Activated CD4-positive, alpha-beta T cell treated with anti-CD3 and anti-CD28 coated beads, Interleukin-2, amount 10 ng/mL, durations not matched to agents 7 days and 5 days (primary cell): ENCODE measurements at places on chromosomes 6 and 20.

GRCh38 chr6:45837541-45838200 lies 178.0 kb downstream of the CLIC5 start:
- no peak for DNase-seq

GRCh38 chr20:44532981-44533331 lies 11.1 kb upstream of the SERINC3 start:
- DNase-seq: peak; percentile 43

GRCh38 chr6:32189742-32190053 lies 304 bp downstream of the PBX2 start:
- DNase-seq: no peak

- no peak for DNase-seq
Measured at GRCh38 chr6:155450240-155450581, 5.4 kb downstream of the NOX3 start.

DNA sequence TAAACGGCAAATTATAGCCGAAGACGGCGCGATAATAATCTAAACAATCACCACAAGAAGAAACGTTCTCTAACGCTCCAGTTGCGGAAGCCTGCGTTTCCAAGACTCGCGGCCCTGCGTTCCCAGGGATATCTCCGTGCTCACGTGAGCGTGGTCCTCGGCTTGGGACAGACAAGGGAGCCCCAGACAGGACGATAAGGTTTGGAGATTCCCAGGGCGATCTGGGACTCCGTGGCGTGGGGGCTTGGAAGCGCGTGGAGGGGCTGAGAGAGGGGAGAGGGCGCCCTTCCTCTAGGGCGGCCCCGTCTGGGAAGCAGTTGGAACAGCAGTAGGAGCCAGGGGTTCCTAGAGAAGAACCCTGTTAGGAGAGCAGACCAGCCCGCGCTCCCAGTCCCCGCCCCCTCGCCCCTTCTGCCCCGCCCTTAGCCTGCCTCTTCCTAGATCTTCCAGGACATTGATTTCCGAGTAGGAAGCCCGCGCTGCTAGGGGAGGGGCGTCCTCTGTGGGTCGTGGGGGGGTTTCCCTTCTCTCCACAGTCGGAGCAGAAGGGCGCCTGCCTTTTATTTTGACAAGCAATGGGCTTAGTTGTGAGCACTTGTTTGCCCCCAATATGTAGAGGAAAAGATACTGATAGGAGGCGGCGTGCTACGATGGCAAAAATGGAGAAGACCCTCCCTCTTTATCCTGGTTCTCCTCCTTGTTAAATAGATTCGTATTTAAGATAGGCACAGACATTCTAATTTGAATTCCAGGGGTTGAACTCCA lies 10.6 kb downstream of the NRN1 start:
- peak; percentile 35 for DNase-seq

DNA sequence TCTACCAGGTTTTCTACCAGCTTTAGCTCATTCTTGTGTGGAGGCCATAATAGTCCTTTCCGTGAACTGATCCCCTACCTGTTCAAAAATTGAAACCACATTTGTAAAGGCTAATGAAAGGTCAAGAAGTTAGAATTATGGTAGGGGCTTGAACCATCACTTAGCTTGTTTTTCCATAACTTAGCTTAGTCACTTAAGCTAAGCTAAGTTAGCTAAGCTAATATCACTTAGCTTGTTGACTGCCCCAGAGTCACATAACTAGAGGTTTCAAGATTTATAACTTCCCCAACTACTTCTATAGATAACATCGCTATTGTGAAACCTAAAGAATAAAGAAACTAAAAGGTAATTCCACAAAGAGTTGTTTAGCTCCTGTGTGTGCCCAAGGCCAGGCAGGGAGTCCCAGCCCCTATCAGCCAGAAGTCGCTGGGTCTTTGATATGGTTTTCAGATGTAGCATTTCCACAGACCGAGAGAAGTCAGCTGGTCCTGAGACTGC lies 131.8 kb downstream of the VEGFA start:
- DNase-seq: no peak

- no peak for DNase-seq
Measured at GRCh38 chr6:149421132-149421531, 21.1 kb downstream of the SUMO4 start.

- DNase-seq: no peak
Measured at GRCh38 chr6:131638013-131638412, 911 bp downstream of the ENPP3 start.

- DNase-seq: no peak
Measured at GRCh38 chr6:138815797-138816528, 20.1 kb downstream of the ECT2L start.

DNA sequence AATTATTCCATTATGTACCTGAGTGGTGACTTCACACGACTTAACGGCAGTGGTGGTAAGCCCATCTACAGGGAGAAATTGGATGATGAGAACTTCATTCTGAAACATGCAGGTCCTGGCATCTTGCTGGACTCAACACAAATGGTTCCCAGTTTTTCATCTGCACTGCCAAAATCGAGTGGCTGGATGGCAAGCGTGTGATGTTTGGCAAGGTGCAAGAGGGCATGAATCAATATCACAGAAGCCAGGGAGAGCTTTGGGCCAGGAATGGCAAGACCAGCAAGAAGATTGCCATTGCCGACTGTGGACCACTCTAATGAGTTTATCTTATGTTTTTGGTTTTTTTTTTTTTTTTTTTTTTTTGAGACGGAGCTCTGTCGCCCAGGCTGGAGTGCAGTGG lies 172.3 kb downstream of the ZNF217 start:
- no peak for DNase-seq

- DNase-seq: no peak
Measured at GRCh38 chr20:5061213-5061612, 58.5 kb downstream of the PCNA start.

DNA sequence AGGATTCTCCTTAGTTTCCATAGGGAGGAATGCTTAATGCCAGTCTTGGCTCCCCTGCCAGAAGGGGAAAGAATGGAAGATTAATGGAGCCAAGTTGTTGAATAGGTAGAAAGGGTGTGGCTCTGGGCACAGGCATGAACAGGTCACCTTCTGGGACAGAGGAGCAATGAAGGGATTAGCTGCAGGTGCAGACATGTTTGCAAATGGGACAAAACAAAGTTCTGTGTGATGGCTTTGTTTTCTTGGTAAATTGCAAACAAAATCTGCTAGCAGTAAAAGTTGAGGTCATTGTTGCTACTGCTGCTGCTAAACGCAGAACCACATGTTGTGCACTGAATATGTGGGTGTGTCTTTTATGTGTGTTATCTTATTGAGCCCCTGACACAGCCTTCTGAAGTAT lies 93.3 kb downstream of the PERP start:
- no peak for DNase-seq

DNA sequence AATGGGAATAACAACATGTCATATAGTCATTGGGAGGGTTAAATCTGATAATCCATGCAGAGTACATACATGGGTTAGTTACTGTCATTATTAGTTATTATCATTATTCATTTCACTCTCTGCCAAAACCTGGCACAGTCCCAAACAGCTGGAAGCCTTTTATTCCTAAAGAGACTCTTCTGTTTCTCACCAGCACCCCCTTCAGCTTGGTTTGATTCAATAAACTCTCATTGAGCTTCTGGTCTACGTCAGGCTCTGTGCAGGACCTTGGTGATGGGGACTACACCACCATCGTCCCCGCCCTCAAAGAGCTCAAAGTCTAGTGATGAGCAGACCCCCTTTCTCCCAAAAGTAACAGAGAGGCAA lies 2.3 kb downstream of the KCNK15 start:
- DNase-seq: no peak
